ENCODE measurements at places on chromosomes 4 and X.

DNA sequence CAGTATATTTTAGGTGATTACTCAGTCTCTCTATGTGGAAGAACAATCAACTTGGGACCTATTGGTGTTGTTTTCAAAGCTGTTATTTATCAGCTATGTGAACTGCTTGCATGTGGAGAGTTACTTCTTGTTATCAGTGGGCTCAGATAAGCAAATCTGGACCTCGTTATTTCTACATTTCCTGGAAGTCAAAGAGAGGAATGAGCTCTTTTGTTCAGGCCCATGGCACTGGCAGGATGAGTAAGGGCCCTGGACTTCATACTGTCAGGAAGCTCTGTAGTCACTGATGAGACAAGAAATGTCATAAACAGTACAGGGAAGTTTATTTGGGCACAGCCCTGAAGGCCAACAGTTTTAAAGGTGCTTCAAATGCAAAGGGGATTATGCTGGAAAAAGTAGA lies 760.6 kb upstream of the EPHA5 start:
- H3K36me3 ChIP-seq = no peaks in the 10 kb centered on the region
- DNase-seq = no peak
- H3K4me3 ChIP-seq = no peak overlapping the region
- no peak overlapping the region for H3K27ac ChIP-seq
- no peaks in the 10 kb centered on the region for H3K4me1 ChIP-seq
- no peaks in the 10 kb centered on the region for H3K27me3 ChIP-seq

- H3K27ac ChIP-seq = no peak overlapping the region
- H3K4me3 ChIP-seq = no peak overlapping the region
- no peak for DNase-seq
- H3K4me1 ChIP-seq = no peaks in the 10 kb centered on the region
- H3K36me3 ChIP-seq = no peaks in the 10 kb centered on the region
- H3K27me3 ChIP-seq = no peaks in the 10 kb centered on the region
Measured at GRCh38 chrX:87961471-87961870, 443.9 kb downstream of the KLHL4 start.

DNA sequence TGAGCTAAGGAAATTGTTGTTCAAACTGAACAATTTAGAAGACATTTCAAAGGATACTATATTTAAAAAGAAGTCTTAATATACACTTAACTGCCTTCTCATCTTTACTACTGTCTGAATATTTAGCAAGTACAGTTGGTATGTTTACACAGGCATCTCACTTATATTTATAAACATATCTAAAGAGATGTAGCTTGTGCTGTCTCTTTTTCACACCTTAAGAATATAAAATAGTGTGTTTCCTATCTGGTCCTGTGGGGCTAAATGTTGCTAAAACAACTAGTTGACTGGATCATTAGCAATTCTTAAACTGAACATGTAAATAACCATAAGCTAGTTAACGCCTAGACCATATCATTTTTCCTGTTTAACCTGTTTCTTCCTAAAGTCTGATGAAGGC lies 336.3 kb downstream of the PPP3CA start:
- no peaks in the 10 kb centered on the region for H3K36me3 ChIP-seq
- no peak for DNase-seq
- H3K27me3 ChIP-seq = no peaks in the 10 kb centered on the region
- H3K27ac ChIP-seq = no peak overlapping the region
- no peak overlapping the region for H3K4me3 ChIP-seq

DNA sequence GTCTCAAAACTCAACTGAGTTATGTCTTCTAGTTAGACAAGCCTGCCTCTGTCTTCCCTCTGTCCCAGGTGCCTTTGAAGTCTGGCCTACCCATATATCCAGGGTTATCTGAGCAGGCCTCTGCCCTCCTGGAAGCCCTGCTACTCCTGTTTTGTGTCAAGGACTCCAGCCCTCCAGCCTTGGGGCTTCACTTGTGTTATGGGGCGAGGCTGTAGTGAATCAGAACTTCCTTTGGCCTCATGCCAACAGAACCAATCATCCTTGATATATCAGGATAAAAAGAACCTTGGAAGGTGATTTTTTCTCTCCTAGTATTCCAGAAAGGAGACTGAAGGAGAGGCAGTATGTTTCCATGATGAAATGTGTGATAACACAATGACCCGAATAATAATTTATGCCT lies 8.9 kb upstream of the ADGRG4 start:
- H3K4me1 ChIP-seq = no peaks in the 10 kb centered on the region
- H3K4me3 ChIP-seq = no peak overlapping the region
- no peak overlapping the region for H3K27ac ChIP-seq
- no peak for DNase-seq
- H3K27me3 ChIP-seq = no peaks in the 10 kb centered on the region

GRCh38 chr4:94400191-94400590 lies 51.6 kb upstream of the PDLIM5 start:
- no peak overlapping the region for H3K4me3 ChIP-seq
- no peaks in the 10 kb centered on the region for H3K27me3 ChIP-seq
- DNase-seq = no peak
- no peaks in the 10 kb centered on the region for H3K36me3 ChIP-seq
- H3K4me1 ChIP-seq = no peaks in the 10 kb centered on the region

GRCh38 chrX:23855569-23855968 lies 52.2 kb downstream of the APOO start:
- no peaks in the 10 kb centered on the region for H3K36me3 ChIP-seq
- no peak overlapping the region for H3K4me3 ChIP-seq
- no peaks in the 10 kb centered on the region for H3K4me1 ChIP-seq
- H3K27me3 ChIP-seq = no peaks in the 10 kb centered on the region
- no peak overlapping the region for H3K27ac ChIP-seq
- no peak for DNase-seq

GRCh38 chr4:85475631-85476233 lies 782 bp downstream of the ARHGAP24 start:
- H3K27ac ChIP-seq = peak overlapping the region; percentile 95
- H3K4me3 ChIP-seq = peak overlapping the region; percentile 52
- DNase-seq = peak; percentile 64
- no peaks in the 10 kb centered on the region for H3K36me3 ChIP-seq
- H3K27me3 ChIP-seq = no peaks in the 10 kb centered on the region
